ENCODE measurements at places on chromosomes 12 and 14.
A peak's percentile ranks its signal among the peaks of the same experiment; 100 is the strongest.

GRCh38 chr14:68526512-68527091 is 266.3 kb downstream of the ZFP36L1 start:
- DNase-seq = no peak

DNA sequence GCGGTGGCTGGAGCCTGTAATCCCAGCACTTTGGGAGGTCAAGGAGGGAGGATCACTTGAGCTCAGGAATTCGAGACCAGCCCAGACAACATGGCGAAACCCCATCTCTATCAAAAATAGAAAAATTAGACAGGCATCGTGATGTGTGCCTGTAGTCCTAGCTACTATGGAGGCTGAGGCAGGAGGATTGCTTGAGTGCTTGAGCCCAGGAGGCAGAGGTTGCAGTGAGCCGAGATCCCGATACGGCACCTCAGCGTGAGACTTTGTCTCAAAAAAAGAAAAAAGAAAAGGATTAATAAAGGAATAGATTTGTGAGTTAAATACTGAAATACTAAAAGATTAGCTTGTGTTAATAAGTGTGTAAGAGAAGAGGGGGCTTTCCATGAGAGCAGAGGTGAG is 29.4 kb downstream of the RPGRIP1 start:
- no peak for DNase-seq

- no peak for DNase-seq
Measured at GRCh38 chr14:62665286-62665685, 380.0 kb downstream of the KCNH5 start.

DNA sequence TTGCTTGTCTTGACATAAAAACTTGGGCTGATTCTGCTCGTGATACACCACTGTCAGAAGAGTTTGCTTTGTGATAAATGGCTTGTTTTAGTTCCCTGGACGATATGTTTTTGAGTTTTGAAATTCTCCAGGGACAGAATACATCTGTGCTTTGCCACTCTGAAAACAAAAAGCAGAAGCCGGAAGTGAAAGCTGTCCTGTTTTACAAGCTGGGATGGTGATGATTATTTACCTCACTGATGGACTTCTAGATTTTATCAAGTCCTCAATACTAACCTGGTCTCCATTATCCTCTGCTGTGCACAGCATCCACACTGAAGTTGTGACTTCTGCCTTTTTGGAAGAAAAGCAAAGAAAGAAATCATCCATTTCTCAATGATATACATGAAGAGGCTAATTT is 251.6 kb downstream of the TRHDE start:
- DNase-seq = no peak

- DNase-seq = no peak
Measured at GRCh38 chr12:92036061-92036620, 109.5 kb downstream of the BTG1 start.

GRCh38 chr14:70811050-70811449 is 1.7 kb upstream of the MAP3K9 start:
- no peak for DNase-seq

DNA sequence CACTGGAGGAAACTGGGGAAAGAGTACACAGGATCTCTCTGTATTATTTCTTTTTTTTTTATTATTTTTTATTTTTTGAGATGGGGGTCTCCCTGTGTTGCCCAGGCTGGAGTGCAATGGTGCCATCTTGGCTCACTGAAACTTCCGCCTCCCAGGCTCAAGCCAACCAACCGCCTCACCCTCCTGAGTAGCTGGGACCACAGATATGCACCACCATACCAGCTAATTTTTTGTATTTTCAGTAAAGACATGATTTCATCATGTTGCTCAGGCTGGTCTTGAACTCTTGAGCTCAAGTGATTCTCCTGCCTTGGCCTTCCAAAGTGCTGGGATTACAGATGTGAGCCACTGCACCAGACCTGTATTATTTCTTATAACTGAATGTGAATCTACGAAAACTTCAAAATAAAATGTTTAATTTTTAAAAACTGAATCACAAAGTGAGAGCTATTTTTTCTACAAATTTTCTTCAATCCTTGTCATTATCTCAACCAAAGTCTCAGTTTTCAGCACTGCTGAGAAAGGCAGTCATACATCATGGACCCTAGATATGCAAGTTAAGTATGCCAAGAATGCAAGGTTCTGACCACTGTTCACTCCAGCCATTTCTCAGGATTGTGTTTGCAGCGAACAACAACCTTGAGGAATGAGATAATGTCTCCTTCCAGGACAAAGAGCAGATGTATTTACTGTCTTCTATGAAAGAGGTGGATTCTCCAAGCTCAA is 2.4 kb downstream of the EAPP start:
- DNase-seq = peak; percentile 18

DNA sequence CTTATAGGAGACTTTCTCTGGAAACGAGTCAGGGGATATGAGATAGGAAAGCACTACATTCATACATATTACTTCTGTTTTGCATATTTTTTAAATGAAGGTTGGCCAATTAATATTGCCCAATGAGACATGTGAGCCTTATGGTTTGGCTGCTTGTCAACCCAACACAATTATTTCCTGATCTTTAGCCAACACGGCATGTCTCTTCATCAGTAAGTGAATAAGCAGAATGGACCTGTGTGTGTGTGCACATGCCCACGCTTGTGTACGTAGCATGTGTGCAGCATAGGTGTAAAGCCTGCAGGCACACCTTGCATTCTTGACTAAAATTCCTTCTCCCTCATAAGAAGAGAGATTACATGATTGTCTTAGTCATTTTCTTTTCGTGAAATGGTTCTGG is 88.3 kb downstream of the STON2 start:
- DNase-seq = peak; percentile 62

GRCh38 chr14:67934087-67934486 is 114.5 kb downstream of the RAD51B start:
- DNase-seq = peak; percentile 89

- DNase-seq = no peak
Measured at GRCh38 chr12:24730489-24730896, 218.4 kb downstream of the BCAT1 start.

DNA sequence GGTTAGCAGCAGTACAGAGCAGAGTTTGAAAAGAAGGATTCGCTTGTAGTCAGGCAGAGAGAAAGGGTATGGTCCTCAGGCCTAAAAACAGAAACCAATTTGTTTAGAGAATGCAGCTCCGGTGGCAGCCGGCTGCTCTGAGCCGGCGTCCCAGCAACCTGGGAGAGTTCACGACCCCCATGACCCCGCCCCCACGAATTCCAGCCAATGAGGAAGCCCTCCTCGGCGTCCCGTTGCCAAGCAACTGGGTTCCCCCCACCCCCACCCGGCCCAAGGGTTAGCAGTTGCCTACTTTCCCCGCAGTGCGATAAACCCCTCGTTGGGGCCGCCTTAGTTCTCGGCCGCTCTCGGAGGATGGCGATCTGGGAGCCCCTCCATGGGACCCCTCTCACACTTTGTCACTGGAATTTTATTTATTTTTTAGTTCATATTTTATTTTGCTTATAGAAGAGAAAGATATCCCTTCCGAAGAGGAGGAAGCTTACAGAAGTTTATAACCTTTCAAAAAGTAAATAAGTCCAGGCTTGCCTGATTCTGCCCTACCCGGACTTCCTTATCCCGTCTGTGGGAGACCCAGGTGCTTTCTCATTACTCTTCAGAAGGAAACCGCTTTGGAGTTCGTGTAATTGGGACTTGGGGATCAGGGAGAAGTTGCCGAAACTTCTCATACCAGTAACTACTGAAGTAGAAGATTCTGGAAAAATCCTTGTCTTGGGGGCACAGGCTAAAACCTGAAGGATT is at the start of gene CCDC60:
CCDC60 (plus strand) TSS at position 300 of the 741 bp plus-strand sequence. CDS start 448 bp downstream, outside the sequence.
- no peak for DNase-seq

DNA sequence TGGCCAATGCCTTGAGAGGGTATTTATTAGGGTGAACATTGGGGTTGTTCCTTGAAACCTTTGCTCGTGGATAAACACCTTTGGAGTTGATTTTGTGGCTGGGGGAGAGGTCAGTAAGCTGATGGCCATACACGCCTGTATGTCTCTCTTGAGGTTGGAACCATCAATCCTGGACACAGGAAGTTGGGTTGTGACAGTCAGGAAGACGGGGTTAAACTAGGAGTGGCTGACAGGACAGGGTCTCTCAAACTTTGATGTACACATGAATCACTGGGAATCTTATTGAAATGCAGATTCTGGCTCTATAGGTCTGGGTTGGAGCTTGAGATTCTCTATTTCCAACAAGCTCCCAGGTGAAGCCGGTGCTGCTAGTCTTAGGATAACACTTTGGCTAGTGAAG is 12.8 kb upstream of the WSCD2 start:
- no peak for DNase-seq

DNA sequence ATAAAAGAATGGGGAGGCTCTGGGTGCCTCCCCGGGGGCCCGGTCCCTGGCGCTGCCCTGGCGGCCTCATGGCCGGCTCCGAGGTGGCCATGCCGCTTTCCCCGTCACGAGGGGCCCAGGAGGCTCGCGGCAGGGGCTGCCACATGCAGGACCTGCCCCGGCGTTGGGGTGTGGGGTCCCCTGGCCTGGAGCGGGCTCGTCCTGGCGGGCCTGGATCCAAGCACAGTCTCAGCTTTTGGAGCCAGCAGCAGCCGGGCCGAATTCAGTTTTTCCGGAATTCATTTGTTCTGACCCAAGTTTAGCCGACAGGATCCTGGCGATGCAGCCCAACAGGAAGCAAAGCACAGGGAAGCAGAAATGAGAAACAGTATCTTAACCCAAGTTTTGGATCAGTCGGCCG is 26.4 kb upstream of the AEBP2 start:
- no peak for DNase-seq

DNA sequence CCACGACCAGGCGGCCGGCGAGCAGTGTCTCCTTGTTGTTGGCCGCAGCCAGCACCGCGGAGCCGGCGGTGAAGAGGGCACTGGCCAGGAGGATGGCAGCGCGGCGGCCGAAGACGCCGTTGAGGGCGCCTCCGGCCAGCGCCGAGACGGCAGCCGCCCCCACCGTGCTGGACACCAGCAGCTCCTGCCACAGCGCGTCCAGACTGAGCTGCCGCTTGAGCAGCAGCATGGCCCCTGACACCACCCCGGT is 691 bp downstream of the SLC2A13 start:
- DNase-seq = peak; percentile 33

DNA sequence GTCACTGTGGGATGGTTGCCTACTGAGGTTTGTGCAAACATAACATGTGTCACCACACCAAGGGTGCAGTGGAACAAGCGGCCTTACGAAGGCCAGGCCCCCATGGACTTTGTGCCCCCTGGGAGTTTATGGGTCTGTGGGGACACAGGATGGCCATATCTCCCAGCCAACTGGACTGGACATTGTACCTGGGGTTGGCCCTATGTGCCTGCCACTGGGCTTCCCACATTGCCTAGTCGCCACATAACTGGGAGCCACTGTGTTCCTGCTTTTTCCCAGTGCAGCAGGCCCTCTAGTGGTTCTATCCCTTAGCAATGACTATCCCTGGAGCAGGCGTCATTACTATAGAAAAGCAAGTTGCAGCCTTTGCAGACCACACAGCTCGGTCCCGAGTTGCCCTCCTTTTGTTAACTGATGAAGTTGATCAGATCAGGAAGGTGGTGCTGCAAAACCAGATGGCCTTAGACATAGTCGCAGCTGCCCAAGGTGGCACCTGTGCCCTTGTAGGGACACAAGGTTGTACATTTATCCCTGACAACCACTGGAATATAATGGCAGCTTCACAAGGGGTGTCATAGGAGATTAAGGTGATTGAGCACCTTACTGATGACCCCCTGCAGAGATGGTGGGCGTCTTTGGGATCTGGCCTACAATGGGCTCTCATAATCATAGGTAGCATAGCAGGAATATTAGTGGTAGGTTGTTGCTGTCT is 15.2 kb upstream of the RNASE12 start:
- DNase-seq = peak; percentile 40

DNA sequence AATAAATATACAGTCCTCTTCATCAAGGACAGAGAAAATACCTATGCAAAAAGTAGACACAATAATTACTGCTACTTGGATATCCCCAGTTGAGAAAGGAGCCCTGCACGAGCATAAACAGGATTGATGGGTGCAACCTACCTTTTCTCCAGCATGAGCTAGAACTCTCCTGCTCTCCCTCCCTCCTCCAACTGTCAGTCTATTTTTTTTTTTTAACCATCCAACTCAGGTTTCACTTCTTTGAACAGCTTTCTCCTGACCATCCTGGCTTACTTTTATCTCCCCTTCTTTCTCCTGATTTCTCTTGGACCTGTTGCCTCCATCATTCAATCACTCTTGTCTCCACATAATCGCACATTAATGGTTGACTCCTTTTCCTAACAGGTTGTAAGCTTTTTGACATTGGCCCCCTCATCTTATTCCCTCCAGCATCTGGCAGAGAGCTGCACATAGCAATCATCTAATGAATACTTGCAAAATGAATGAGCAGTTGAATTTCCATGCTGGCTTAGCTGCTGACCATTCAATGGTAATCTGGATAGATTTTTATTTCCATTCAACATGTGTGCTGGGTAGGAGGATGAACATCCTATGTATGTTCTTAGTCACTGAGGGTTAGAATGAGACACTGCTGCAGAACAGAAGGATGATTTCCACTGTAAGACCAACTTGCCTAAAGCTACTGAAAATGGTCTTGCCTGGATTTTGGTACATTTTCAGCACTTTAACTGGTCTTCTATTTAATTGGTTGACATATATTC is 24.4 kb downstream of the MYBPC1 start:
- DNase-seq = no peak

- no peak for DNase-seq
Measured at GRCh38 chr12:50032854-50033581, 7.7 kb upstream of the RACGAP1 start.

DNA sequence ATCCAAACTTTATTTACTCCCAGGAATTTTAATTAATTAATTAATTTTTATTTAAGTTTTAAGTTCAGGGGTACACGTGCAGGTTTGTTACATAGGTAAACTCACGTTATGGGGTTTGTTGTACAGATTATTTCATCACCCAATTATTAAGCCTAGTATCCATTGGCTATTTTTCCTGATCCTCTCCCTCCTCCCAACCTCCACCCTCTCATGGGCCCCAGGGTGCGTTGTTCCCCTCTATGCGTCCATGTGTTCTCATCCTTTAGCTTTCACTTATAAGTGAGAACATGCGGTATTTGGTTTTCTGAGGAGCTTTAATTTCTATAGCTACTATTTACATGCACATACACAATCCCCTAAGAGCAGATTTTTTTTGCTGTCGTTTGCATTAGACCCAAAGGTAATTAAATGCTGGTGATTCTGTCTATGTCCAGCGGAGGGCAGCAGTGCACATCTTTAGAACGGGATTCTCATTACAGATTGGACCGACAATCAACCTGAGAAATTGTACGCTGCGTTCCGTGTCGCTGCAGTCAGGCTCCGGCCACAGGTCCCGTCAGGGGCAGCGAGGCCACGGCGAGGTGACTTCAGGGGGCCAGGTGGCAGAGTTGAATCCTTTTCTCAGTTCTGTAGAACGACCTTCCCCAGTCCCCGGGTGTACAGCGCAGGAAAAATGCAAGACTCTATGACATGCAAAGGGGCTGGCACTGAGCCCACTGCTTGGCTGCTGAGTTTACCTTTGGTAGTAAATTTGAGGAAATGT is 11.6 kb downstream of the TMEM30B start:
- peak; percentile 72 for DNase-seq
